ENCODE measurements at places on chromosomes 3 and 15. TPM values are rescaled to one million over a fixed set of nuclear protein-coding genes. Genes with fewer than 3 reads are reported as not detected.

DNA sequence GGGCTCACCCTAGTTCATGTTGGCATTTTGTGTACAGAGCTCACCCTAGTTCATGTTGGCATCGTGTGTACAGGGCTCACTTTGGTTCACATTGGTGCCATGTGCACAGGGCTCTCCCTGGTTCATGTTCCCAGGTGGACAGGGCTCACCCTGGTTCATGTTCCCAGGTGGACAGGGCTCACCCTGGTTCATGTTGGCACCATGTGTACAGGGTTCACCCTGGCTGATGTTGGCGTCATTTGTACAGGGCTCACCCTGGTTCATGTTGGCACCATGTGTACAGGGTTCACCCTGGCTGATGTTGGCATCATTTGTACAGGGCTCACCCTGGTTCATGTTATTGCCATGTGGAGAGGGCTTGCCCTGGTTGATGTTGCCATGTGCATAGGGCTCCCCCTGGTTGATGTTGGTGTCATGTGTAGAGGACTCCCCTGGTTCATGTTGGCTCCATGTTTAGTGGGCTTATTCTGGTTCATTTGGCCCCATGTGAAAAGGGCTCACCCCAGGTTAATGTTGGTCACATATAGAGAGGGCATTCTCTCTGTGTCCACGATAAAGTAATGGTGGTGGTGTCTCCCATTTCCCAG is 31.7 kb upstream of the NR2C2 start:
- H3K27me3 ChIP-seq, result no peaks in the 10 kb centered on the region
- no peak overlapping the region for H3K4me3 ChIP-seq
- no peaks in the 10 kb centered on the region for H3K36me3 ChIP-seq
- DNase-seq, result no peak
- peaks cover under 1% of the 10 kb centered on the region for H3K4me1 ChIP-seq
- H3K27ac ChIP-seq, result no peak overlapping the region

The ARIH2 gene
- 135 TPM for total RNA-seq

The MASP1 gene
- total RNA-seq, result 177 TPM

GRCh38 chr3:153463895-153464294 is 301.9 kb downstream of the RAP2B start:
- H3K4me3 ChIP-seq, result no peak overlapping the region
- H3K27me3 ChIP-seq, result no peaks in the 10 kb centered on the region
- no peak for DNase-seq
- no peaks in the 10 kb centered on the region for H3K36me3 ChIP-seq
- no peaks in the 10 kb centered on the region for H3K4me1 ChIP-seq
- no peak overlapping the region for H3K27ac ChIP-seq

GRCh38 chr3:120749843-120750242 is 7.3 kb downstream of the GTF2E1 start:
- DNase-seq, result no peak
- H3K27ac ChIP-seq, result no peak overlapping the region
- no peaks in the 10 kb centered on the region for H3K27me3 ChIP-seq
- H3K4me3 ChIP-seq, result no peak overlapping the region
- H3K4me1 ChIP-seq, result no peaks in the 10 kb centered on the region

DNA sequence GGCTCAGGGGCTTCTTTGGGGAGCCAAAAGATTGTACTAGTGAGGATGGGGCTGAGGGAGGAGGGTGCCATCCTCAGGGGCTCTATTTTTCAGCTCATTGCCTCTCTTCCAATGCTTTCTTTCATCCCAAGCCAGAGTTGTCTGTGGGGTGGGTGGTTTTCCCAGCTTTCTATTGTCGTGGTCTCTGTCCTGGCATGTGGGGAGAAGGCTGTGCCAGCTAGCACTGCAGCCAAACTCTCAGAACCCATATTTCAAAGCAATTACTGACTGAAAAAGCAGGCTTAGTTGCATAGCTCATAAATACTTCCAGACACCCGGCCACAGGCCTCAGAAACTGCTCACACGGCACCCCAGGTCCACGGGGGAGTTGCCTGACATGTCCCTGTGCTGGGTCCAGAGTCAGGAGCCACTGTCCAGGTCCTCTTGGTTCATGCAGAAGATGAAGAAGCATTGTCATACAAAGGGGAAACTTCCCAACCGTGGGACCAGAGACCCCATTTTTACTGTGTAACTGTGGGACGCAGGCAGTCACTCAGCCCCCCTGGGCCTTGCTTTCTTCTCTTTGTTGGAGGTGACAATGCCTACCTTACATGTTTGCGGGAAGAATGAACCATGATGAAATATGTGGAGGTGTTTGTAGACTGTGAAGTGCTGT is 27.6 kb downstream of the FGD5 start:
- no peak overlapping the region for H3K4me3 ChIP-seq
- no peak overlapping the region for H3K27ac ChIP-seq
- H3K4me1 ChIP-seq, result peaks cover 31% of the 10 kb centered on the region
- H3K36me3 ChIP-seq, result no peaks in the 10 kb centered on the region

The TNFAIP8L3 gene
- 1.3 TPM for total RNA-seq

The GPR27 gene
- 2.8 TPM for total RNA-seq

DNA sequence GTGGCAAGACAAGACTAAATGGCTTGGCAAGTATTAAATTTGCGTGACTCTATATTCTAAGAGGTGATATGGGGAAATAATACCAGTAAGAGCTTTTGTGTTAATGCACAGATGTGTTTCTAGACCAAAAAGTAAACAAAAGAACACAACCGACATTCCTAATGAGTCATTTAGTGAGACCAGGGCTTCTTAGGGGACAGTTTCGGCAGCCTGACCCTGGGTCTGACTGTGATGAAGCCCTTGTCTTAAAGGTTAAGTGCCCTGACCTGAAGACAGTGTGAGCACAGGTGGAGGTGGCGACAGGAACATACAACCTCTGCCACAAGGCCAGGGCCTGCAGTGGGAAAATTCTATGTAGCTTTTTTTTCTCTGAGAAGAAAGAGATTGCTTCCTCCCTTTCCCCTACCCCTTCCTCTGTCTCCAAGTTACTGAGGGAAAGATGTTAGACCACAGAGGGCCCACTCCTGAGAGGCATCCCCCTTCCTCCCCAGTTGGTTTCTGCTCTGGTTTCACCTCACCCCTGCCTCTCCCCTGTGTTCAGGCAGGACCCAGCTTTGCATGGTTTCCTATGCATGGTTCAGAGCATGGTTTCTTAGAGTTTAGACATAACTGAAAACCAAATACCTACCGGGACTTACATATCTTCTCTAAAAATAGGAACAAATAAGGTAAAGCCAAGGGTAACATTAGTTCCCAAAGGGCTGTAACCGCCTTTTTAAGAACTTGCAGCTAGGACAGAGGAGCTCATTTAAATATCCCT is 24.8 kb upstream of the CMTM7 start:
- H3K4me3 ChIP-seq, result no peak overlapping the region
- no peak overlapping the region for H3K27ac ChIP-seq
- no peaks in the 10 kb centered on the region for H3K36me3 ChIP-seq
- no peak for DNase-seq
- H3K4me1 ChIP-seq, result no peaks in the 10 kb centered on the region
- no peaks in the 10 kb centered on the region for H3K27me3 ChIP-seq

GRCh38 chr3:58037141-58037910 is 29.1 kb downstream of the FLNB start:
- no peak overlapping the region for H3K27ac ChIP-seq
- H3K4me3 ChIP-seq, result no peak overlapping the region
- no peak for DNase-seq
- no peaks in the 10 kb centered on the region for H3K4me1 ChIP-seq

- no peak overlapping the region for H3K27ac ChIP-seq
- peaks cover 27% of the 10 kb centered on the region for H3K4me1 ChIP-seq
- no peak overlapping the region for H3K4me3 ChIP-seq
- no peaks in the 10 kb centered on the region for H3K27me3 ChIP-seq
- DNase-seq, result no peak
These were observed 124.9 kb downstream of the PTPRG start for GRCh38 chr3:61686228-61686648.

DNA sequence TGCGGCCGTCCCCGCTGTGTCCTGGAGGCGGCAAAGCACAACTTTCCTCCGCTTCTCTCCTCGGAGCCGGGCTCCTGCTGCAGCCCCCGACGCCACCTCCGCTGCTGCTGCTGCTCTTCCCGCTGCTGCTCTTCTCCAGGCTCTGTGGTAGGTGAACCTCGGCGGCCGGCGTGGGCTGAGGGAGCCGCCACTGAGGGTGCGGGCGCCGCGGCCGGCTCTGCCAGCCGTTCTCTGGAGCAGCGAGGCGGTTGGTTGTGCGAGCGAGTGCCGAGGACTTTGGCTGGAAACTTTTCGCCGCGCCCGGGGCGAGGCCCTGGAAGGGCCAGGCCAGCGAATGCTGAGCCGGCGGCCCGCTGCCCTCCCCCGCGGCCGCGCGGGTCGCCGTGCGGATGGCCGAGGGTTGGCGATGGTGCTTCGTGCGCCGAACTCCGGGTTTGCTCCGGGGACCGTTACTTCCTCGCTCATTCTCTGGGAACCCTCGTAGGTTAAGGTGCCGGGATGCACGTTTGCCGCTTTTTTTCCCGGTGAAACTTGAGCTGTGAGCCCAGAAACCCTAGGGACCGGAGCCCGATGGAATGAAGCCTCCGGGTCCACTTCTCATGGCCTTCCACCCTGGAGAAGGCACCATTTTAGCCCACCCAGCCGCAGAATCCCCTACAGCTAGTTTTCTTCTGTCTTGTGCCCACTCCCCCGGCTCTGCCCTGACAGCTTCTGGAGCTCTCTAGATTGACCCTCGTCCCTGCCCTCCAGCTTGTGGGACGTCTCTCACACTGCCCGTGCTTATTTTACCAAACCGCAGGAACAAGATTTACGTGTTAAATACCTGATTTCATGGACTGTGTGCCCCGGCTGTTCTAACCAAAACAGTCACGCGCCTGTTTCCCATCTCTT is 660 bp downstream of the NECTIN3 start:
- H3K4me1 ChIP-seq, result peaks cover 20% of the 10 kb centered on the region
- DNase-seq, result peak; percentile 24
- no peaks in the 10 kb centered on the region for H3K27me3 ChIP-seq
- H3K27ac ChIP-seq, result peak overlapping the region; percentile 83
- H3K36me3 ChIP-seq, result no peaks in the 10 kb centered on the region
- peak overlapping the region; percentile 82 for H3K4me3 ChIP-seq

The RTP3 gene
- not detected for total RNA-seq

GRCh38 chr3:103446953-103447629 is 1012.3 kb downstream of the ZPLD1 start:
- H3K4me1 ChIP-seq, result no peaks in the 10 kb centered on the region
- no peak overlapping the region for H3K27ac ChIP-seq
- H3K27me3 ChIP-seq, result no peaks in the 10 kb centered on the region
- no peaks in the 10 kb centered on the region for H3K36me3 ChIP-seq

DNA sequence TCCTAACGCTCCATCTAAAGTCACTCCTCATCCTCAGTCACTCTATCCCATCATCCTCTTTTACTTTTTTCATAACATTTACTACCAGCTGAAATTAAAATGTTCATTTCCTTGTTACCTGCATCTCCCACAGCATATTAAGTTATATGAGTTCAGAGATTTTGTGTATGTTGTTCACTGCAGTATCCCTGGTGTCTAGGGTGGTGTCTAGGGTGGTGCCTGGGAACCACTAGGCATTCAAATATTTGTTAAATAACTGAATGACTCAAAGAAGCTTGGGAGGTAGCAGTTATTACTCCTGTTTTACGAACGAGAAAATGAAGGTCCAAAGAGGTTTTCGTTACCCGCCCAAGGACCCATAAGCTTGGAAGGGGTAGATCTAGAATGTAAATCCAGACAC is 1.9 kb upstream of the C3orf49 start:
- no peaks in the 10 kb centered on the region for H3K4me1 ChIP-seq
- H3K36me3 ChIP-seq, result no peaks in the 10 kb centered on the region
- DNase-seq, result no peak
- no peaks in the 10 kb centered on the region for H3K27me3 ChIP-seq

DNA sequence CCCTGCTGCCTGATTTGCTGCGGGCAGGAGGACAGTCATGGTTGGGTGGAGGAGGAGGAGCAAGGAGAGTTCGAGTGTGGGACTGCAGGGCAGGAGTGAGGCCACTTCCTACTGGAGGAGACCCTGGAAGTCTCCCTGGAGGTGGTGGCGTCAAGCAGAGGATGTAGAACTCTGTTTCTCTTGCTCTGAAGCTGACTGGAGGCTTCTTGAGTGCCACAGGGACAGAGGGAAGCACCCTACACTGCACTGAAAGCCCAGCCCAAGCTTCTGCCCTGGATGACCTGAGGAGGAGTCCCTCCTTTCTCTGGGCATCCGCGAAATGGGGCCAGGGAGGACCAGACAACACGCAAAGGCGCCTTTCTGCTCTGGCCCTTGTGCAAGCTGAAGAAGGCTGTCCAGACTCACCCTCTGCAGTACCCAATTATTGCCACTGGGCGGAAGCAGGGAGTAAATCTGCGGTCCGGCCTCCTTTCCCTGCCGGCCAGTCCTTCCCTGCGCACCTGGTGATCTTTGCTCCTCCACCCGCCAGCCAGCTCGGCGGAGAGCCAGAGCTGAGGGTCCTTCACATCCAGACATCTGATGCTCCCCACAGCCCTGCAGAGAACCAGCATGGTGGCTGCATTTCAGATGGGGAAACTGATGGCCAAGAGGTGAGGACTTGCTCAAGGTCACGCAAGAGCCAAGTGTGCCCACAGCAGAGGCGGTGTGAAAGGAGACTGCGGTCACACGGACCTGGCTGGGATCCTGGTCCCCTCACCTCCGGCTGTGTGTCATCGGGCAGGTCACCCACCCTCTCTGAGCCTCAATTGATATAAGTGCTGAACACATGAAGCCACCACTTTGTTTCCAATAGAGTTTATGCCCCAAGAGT is 207.1 kb downstream of the TBC1D2B start:
- H3K4me1 ChIP-seq, result no peaks in the 10 kb centered on the region
- peak; percentile 54 for DNase-seq
- H3K27me3 ChIP-seq, result no peaks in the 10 kb centered on the region
- H3K36me3 ChIP-seq, result no peaks in the 10 kb centered on the region

The THAP10 gene
- 5.9 TPM for total RNA-seq

The PRR20G gene
- total RNA-seq, result not detected

DNA sequence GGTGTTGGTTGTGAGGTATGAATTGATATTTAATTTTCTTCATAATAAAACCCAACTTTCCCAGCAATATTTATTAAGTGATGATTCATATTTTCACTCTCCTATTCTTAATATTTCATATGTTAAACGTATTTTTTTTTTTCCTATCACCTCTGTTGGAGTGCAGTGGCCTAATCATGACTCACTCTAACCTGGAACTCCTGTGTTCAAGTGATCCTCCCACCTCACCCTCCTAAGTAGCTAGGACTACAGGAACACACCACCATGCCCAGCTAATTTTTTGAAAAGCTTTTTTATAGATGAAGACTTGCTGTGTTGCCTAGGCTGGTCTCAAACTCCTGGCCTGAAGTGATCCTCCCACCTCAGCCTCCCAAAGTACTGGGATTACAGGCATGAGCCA is 8.6 kb downstream of the PARP15 start:
- DNase-seq, result no peak
- H3K4me1 ChIP-seq, result no peaks in the 10 kb centered on the region
- H3K36me3 ChIP-seq, result no peaks in the 10 kb centered on the region
- no peaks in the 10 kb centered on the region for H3K27me3 ChIP-seq
- no peak overlapping the region for H3K27ac ChIP-seq
- H3K4me3 ChIP-seq, result no peak overlapping the region

GRCh38 chr15:35486296-35486695 is 59.7 kb downstream of the DPH6 start:
- no peak overlapping the region for H3K4me3 ChIP-seq
- no peak for DNase-seq
- H3K27ac ChIP-seq, result no peak overlapping the region
- no peaks in the 10 kb centered on the region for H3K27me3 ChIP-seq
- H3K4me1 ChIP-seq, result no peaks in the 10 kb centered on the region

Measured in heart left ventricle (tissue), 16 donors.